ENCODE measurements at places on chromosomes 7 and 10.

DNA sequence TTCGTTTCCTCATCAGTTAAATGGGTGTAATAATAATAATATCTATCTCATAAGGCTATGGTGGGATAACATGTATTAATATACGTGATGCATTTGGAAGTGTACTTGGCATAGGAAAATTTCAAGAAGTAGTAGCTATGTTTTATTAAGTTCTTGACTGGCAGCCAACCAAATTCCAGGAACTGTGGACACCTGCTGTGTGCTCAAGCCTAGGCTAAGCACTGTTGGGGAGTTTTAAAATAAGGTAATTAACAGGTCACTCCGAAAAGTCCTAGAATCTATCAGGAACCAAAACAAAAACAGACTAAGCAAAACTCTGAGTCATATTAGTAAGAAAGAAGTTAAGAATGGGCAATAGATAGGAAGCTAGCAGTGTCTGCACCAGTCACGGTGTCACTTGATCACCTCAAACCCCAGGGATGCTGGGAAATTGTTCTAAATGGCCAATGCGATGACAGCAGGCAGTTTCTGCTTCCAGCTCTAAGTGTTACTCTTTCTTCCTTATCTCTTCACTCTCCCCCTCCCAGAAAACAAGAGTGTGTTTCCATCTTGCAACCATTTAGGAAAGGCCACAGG, 92.0 kb upstream of the GDF10 start:
- no peak for DNase-seq

DNA sequence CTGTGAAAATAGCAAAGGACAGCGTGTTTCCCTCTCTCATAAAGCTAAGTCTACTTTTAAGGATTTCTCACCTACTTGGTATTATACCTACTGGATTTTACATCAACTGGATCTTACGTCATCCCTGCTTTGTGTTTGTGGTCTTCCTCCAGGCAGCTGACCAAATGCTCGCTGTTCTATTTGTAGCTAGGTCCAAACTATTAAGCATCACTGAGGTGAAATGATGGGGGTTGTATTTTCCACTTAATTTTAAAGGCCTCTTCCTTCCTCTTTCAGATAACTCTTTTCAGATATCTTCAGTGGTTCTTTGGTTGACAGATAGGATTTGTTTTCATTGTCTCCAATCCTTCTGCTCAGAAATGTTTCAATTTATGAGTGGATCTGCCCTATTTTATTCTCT, 169.7 kb downstream of the RNLS start:
- no peak for DNase-seq

GRCh38 chr10:132281915-132282666, 25.7 kb downstream of the STK32C start:
- DNase-seq: no peak

DNA sequence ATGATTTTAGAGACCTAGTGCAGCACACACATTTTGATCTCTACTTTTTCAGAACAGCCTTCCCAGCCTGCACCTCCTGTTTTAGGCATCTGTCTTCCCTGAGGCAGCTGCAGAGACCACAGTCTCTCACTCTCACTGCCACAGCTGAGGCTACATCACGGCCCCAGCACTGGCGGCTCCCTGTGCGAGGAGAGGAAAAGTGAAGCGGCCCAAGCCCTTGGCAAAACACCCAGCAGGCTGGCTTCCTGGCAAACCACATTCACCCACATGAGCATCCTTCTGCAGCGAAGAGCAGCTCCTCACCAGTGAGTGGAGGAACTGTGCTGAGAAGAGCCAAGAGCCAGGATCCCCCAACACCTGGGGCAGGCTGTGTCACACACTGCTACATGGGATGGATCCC, 14.0 kb downstream of the HUS1 start:
- no peak for DNase-seq

GRCh38 chr10:117259279-117259678, 18.4 kb downstream of the SLC18A2 start:
- DNase-seq: no peak

GRCh38 chr7:7664291-7664690, 23.7 kb downstream of the UMAD1 start:
- no peak for DNase-seq

DNA sequence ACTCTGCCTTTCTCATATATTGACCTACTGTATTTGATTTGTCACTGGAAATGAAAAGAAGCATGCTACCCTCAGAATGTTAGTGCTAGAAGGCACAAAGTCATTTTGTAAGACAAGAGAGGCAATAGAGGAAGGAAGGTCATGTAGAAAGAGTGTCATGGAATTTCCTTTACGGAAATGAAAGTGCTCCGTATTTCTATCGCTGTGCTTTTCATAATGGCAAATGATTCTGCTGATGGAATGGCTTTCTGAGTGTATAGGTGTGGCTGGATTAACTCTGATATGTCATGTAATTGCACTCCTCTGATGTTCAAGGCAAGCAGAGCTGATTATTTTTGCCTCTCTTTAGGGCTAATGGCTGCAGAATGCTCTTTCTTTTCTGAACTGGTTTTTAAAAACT, 15.5 kb upstream of the STEAP4 start:
- no peak for DNase-seq

DNA sequence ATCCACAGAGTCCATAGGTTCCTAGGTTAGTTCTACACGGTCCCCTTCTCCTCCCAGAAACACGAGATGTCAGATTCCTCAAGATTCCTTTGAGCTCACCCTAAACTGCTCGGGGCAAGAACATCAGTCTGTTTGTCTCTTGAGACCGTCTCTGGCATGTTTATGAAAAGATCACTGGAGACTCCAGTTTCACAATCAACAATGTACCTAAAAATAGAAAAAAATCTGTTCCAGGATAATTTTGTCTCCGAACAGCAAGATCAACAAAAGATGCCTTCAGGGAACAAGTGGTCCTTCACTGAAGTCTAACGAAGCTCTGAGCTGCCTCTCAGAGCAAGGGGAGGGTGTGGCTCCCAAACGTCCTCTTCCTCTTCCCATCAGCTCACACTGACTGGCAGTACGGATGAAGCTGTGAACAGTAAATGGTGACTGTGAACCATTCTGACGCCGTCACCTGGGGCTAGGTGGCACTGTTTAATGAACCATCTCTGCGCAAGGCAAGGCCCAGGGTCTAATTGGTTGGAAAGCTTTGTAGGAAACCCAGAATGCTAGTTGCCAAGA, 156.2 kb upstream of the LYZL1 start:
- DNase-seq: peak; percentile 20
